ENCODE measurements at places on chromosomes 7 and 10. TPM values are rescaled to one million over a fixed set of nuclear protein-coding genes. Genes with fewer than 3 reads are reported as not detected.

CDC14C gene
- not detected for total RNA-seq

MINDY3 gene
- total RNA-seq: 37.7 TPM

DNA sequence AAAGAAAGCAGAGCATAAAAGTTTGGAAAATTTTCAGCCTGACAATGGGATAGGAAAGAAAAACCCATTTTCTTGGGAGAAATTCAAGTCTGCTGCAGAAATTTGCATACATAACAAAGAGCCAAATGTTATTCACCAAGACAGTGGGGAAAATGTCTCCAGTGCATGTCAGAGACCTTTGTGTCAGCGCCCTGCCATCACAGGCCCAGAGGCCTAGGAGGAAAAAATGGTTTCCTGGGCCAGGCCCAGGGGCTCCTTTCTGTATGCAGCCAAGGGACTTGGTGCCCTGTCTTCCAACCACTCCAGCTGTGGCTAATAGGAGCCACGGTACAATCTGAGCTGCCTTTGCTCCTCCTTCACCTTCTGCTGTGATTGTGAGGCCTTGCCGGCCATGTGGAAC, 189.1 kb upstream of the PITRM1 start:
- no peak overlapping the region for H3K27ac ChIP-seq
- H3K4me3 ChIP-seq: no peak overlapping the region
- no peaks in the 10 kb centered on the region for H3K4me1 ChIP-seq
- H3K36me3 ChIP-seq: no peaks in the 10 kb centered on the region

GRCh38 chr10:66176772-66177171, 749.1 kb upstream of the LRRTM3 start:
- no peak overlapping the region for H3K27ac ChIP-seq
- H3K36me3 ChIP-seq: no peaks in the 10 kb centered on the region
- H3K4me1 ChIP-seq: no peaks in the 10 kb centered on the region
- H3K27me3 ChIP-seq: no peaks in the 10 kb centered on the region

DNA sequence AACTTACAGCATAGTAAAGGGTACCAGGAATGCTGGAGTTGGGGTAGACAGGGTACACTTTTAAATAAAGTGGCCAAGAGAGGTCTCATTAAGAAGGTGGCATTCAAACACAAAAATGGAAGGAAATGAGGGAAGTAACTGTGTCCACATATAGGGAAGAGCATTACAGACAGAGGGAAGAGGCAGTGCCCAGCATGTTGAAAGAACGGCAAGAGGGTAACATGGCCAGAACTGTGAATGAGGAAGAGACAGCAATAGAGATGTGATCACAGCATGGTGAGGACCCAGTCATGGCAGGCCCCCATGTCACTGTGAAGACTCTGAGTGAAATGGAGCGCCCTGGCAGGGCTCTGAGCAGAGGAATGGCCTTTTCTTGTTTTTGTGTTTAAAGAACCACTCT, 35.1 kb upstream of the ZNRF2 start:
- no peak overlapping the region for H3K4me3 ChIP-seq
- H3K27ac ChIP-seq: no peak overlapping the region
- no peaks in the 10 kb centered on the region for H3K27me3 ChIP-seq
- H3K36me3 ChIP-seq: no peaks in the 10 kb centered on the region
- peaks cover 3% of the 10 kb centered on the region for H3K4me1 ChIP-seq

DNA sequence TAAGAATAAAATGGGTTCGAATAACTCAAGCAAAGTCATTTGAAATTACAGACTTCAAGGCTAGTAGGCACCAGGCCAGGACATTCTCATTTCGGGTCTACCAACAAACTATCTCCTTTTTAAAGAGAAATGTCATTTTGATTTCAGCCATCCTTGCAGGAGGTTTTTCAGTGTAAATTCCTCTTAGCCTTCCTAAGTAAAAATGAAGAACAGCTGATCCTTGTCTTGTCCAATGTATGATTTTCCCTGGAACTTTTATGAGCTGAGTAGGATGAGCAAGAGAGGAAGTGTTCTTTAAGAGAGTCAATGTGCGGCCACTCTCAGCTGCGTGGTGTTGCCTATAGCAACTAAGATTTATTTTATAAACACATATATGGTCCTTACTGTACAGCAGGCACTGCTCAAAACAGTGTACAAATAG, 110.1 kb downstream of the PLCE1 start:
- H3K4me1 ChIP-seq: peaks cover 6% of the 10 kb centered on the region
- H3K4me3 ChIP-seq: no peak overlapping the region
- no peaks in the 10 kb centered on the region for H3K27me3 ChIP-seq
- no peaks in the 10 kb centered on the region for H3K36me3 ChIP-seq

DNA sequence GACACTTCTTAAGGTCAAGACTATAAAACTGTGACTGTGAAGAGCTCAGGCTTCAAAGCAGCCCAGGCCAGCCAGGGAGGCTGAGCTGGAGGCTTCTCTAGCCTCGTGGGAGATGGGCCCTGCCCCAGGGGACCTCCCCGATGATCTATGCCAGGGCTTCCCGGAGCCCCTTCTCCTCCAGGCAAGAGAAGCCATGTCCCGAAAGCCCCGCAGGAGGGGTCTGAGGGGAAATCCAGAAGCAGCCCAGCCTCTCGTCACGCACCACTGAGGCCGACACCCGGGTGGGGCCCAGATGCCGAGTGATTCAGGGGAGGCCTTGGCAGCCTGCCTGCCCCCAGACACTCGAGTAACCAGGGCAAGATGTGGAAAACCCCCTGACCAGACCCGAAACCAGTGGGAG, 63.7 kb downstream of the PROSER2 start:
- H3K27me3 ChIP-seq: no peaks in the 10 kb centered on the region
- no peak overlapping the region for H3K4me3 ChIP-seq
- H3K36me3 ChIP-seq: no peaks in the 10 kb centered on the region

DNA sequence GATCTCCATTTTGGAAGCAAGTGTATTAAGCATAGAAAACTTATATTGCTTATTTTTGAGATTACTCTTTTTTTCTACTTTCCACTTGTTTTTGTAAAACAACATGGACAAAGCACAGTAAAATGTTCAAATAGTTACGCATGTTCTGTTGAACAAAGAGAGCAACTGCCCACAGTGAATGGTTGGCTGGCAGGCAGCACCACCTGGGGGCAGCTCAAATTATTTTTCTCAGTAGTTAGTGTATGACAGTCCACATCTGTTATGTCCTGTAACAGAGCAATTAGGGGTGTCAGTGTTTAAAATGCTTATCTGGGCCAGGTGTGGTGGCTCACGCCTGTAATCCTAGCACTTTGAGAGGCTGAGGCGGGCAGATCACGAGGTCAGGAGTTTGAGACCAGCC, 46.1 kb upstream of the CACUL1 start:
- no peaks in the 10 kb centered on the region for H3K27me3 ChIP-seq
- H3K36me3 ChIP-seq: no peaks in the 10 kb centered on the region
- H3K4me1 ChIP-seq: no peaks in the 10 kb centered on the region
- no peak for DNase-seq

- no peaks in the 10 kb centered on the region for H3K36me3 ChIP-seq
- no peak overlapping the region for H3K4me3 ChIP-seq
- no peaks in the 10 kb centered on the region for H3K4me1 ChIP-seq
- no peak overlapping the region for H3K27ac ChIP-seq
- no peak for DNase-seq
- no peaks in the 10 kb centered on the region for H3K27me3 ChIP-seq
Measured at GRCh38 chr7:121544238-121544637, 148.1 kb upstream of the FAM3C start.

DNA sequence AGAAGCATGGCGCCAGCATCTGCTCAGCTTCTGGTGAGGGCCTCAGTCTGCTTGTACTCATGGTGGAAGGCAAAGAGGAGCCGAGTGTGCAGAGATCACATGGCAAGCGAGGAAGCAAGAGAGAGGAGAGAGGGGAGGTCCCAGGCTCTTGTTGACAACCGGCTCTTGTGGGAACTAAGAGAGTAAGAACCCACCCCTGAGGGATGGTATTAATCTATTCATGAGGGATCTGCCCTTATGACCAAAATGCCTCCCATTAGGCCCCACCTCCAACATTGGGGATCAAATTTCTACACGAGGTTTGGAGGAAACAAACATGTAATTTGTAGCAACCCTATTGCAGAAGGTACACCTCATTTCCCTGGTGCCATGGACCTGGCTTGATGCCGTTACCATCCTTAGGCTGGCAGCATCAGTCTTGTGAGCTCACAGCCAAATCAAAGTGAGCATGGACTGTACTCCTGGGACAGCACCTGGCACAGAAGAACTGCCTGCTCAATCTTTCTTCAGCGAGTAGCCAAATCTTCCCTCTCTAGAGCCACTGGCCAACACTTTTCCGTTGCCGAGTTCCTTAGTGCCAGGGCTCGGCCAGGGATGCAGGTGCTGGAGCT, 6.5 kb downstream of the BTBD16 start:
- no peaks in the 10 kb centered on the region for H3K36me3 ChIP-seq
- H3K4me1 ChIP-seq: no peaks in the 10 kb centered on the region
- no peak overlapping the region for H3K4me3 ChIP-seq
- H3K27ac ChIP-seq: no peak overlapping the region
- DNase-seq: no peak
